Activated CD8-positive, alpha-beta T cell treated with anti-CD3 and anti-CD28 coated beads for 36 hours (primary cell): ENCODE measurements at places on chromosomes 6 and 20. TPM values are rescaled to one million over a fixed set of nuclear protein-coding genes. Genes with fewer than 3 reads are reported as not detected.

GRCh38 chr6:50185006-50185405 is 135.3 kb upstream of the DEFB112 start:
- H3K4me3 ChIP-seq, result no peak overlapping the region
- H3K27me3 ChIP-seq, result no peaks in the 10 kb centered on the region
- H3K36me3 ChIP-seq, result no peaks in the 10 kb centered on the region
- DNase-seq, result no peak
- no peak overlapping the region for H3K27ac ChIP-seq

Gene NRM
- total RNA-seq, result 21.0 TPM

DNA sequence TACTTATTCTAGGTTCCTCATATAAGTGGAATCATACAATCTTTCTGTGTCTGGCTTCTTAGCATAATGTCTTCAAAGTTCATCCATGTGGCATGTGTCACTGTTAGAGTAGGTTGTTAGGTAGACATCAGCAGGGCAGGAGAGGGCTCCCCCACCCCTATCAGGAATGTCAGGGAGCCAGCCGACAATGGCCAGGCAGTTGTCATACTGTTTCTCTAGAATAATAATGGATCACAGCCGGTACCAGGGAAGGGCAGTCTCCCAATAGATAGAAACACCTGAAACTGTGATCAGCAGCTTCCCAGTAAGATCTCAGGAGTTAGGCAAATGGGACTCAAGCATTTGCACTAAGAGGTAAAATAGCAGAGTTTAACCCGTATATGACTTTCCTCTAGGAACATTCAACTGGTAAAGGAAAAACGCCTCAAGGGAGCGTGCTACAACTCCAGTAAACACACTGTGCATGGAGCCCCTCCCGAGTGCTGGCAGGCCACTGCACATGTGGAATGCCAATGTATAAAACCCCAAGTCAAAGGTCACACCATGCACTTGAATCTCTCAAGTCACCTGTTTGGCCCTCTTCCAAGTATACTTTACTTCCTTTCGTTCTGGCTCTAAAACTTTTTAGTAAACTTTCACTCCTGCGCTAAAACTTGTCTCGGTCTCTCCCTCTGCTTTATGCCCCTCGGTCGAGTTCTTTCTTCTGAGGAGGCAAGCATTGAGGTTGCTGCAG is 29.8 kb upstream of the SIRT5 start:
- H3K27me3 ChIP-seq, result no peaks in the 10 kb centered on the region
- no peak for DNase-seq
- H3K4me1 ChIP-seq, result peaks cover 2% of the 10 kb centered on the region
- no peak overlapping the region for H3K4me3 ChIP-seq

Gene PI3
- total RNA-seq, result not detected

DNA sequence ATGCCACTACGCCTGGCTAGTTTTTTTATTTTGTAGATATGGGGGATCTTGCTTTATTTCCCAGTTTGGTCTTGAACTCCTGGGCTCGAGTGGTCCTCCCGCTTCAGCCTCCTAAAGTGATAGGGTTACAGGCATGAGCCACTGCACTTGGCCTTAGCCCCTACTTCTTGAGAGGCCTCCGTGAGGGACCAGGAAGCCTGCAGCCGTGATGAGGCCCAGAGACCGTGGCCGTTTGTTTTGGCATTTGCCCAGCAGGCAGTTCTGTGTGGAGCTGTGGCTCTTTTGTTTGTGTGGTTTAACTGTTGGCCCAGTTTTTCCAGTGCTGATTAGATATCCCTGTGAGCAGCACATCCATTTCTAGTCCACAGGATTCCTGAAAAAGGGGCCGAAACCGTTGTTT is 39.8 kb downstream of the SRSF3 start:
- no peaks in the 10 kb centered on the region for H3K36me3 ChIP-seq
- H3K4me1 ChIP-seq, result no peaks in the 10 kb centered on the region
- no peaks in the 10 kb centered on the region for H3K27me3 ChIP-seq
- DNase-seq, result no peak

DNA sequence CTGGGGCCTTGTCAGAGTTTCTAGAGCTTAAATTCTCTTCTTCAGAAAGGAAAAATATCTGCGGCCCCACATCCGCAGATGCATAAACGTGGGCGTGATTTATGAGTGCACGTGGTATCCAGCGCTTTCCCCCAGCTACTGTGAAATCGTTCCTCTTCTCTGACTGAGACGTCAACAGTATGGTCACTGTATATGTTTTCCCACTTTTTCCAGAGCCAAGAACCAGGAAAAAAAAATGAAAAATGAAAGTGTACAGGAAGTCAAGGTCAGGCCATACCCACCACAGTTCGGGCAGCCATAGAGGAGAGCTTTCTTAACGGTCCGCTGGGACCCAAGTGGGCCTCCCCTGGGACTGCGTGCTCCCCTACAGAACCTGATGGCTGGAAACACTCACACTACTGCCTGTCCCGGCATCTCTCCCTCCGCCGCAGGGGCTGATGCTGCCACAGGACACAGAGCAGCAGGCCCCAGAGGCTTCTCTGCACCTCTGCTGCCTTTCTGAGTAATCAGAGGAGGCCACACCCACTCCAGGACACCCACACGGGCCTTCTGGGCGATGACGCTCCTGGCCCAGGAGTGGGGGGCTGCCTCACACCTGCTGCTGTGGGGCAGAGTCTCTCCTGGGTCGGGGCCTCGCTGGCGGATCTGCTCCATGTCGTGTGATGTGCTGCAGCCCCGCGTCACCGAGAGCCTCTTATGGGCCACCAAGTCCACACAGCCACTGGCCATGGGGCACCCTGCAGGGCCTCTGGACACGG is 16.4 kb upstream of the STX16 start:
- H3K4me1 ChIP-seq, result peaks cover 29% of the 10 kb centered on the region
- no peaks in the 10 kb centered on the region for H3K36me3 ChIP-seq
- peak; percentile 84 for DNase-seq
- H3K27me3 ChIP-seq, result no peaks in the 10 kb centered on the region
- peak overlapping the region; percentile 96 for H3K27ac ChIP-seq
- peak overlapping the region; percentile 60 for H3K4me3 ChIP-seq

DNA sequence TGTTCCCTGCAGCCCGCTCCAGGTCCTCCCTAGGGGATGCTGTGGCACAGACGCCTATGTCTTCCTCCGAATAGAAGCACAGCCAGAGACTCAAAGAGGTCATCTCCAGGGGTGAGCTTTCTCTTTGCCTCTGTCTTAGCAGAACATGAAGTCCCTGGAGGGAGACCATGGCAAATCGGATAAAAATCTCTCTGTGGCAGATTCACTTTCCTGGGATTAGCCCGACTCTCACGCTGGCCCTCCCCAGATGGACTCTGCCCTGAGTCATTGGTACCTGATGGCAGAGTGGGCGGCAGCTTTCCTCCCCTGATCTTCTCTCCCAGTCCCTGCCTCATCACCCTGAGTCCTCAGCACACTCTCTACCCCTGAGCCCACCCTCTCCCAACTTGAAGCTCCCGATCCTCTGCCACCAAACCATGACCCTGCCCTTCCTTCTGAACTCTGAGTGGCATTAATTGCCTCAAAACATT is 58.0 kb upstream of the CCDC167 start:
- no peak for DNase-seq
- no peak overlapping the region for H3K27ac ChIP-seq
- H3K4me3 ChIP-seq, result no peak overlapping the region
- H3K4me1 ChIP-seq, result peaks cover 44% of the 10 kb centered on the region

Gene TMEM244
- total RNA-seq, result 0.54 TPM

GRCh38 chr6:51260003-51260402 is 441.3 kb downstream of the TFAP2B start:
- no peak overlapping the region for H3K4me3 ChIP-seq
- no peaks in the 10 kb centered on the region for H3K4me1 ChIP-seq
- no peaks in the 10 kb centered on the region for H3K27me3 ChIP-seq
- no peak overlapping the region for H3K27ac ChIP-seq

- peaks cover 41% of the 10 kb centered on the region for H3K4me1 ChIP-seq
- H3K27ac ChIP-seq, result no peak overlapping the region
- H3K27me3 ChIP-seq, result no peaks in the 10 kb centered on the region
Measured at GRCh38 chr6:132498638-132499037, 14.3 kb downstream of the STX7 start.

DNA sequence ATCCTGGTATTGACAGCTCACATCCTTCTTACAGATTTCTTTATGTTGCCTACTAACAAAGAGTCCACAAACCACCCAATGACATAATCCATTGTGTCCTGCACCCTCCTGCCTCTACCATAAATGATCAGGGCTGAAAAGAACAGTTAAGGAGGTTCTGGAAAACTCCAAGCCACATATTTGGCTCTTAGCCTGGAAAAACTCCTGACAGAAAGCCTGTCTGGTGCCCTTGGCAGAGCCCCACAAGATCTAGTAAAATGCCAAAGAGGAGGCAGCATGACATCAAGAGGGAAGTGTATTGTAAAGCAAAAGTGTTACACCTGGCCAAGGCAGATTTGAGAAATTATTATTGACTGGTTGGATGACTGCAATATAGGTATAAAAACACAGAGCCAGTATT is 126.4 kb upstream of the VGLL2 start:
- H3K4me3 ChIP-seq, result no peak overlapping the region
- no peak overlapping the region for H3K27ac ChIP-seq
- DNase-seq, result no peak
- H3K4me1 ChIP-seq, result no peaks in the 10 kb centered on the region
- H3K27me3 ChIP-seq, result no peaks in the 10 kb centered on the region

Gene TRIM31
- total RNA-seq, result not detected

Gene RBM24
- total RNA-seq, result not detected

DNA sequence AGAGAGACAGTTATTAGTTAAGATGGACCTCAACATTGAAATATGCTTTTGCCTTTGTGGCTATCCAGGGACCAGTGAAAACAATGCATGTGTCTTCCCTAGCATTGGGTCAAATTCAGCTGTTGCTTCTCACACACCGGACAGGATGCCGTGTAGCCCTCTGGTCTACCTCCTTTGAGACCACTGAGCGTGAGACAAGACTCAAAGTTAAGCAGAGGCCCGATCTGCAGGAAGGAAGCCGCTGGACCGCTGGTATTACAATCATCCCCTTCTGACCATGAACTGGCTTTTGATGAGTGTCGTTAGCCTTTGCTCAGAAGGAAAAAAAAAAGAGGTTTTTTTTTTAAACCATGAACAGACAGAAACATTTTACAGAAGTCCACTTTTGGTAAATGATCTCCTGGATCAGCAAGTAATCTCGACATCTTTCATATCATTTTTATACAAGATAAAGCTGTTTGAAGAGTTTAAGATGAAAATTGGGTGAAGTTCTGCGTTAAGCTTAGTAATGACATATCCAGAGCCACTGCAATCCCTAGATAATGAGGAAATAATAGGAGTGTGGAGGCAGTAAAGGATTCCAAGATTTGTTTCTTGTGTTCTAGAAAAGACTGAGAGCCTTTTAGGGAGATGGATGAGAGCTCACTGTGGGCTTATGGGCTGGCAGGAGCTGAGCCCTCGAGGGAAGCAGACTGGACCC is 622.8 kb downstream of the QKI start:
- no peak overlapping the region for H3K4me3 ChIP-seq
- H3K4me1 ChIP-seq, result no peaks in the 10 kb centered on the region
- H3K36me3 ChIP-seq, result no peaks in the 10 kb centered on the region
- H3K27me3 ChIP-seq, result no peaks in the 10 kb centered on the region
- H3K27ac ChIP-seq, result no peak overlapping the region

DNA sequence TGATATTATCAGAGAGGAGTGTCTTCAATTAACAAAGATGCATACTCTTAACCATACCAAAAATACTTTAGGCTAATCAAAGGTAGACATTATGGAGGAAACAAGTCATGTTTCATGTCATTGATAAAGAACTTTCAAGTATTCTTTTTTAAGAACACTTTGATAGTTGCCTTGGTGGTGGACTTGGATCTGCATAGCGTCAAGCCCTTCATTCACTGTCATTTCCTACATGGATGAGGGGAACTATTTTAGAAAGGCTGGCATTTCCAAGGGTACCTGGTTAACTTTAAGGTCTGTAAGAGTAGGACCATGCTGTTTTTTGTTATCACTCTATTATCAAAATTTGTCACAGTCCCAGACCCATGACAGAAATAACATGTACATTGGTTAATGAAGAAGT is 622.5 kb downstream of the PKHD1 start:
- no peak for DNase-seq
- no peak overlapping the region for H3K27ac ChIP-seq
- H3K4me3 ChIP-seq, result no peak overlapping the region
- no peaks in the 10 kb centered on the region for H3K36me3 ChIP-seq

DNA sequence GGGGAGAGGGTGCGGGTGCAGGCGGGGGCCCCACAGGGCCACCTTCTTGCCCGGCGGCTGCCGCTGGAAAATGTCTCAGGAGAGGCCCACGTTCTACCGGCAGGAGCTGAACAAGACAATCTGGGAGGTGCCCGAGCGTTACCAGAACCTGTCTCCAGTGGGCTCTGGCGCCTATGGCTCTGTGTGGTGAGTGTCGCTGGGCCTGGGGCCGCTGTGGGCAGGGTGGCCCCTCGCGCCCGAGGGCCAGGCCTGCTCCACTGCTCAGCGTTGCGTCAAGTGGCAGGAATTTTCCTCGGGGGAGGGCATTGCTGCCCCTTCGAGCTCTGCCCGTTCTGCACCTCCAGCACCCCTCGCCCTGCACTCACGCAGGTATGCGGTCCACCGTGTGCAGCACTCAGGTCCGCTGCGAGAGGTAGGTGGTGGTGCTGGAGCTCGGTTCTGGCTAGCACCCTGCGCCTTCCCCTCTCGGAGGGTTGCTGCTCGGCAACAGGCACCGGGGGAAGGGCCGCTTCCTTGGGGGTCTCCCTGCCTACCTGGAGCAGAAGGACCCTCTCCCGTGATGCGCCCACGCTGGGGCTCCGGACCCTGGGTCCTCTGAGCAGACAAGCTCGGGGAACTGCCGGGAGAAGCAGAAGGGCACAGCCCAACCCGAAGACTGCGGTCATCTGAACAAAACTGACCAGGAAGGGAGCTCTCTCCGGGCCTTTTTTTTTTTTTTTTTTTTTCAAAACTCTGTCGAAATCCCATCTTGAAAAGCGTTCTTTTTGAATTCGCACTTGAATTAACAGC is 674 bp downstream of the MAPK14 start:
- peaks cover 34% of the 10 kb centered on the region for H3K4me1 ChIP-seq
- H3K36me3 ChIP-seq, result peaks cover 14% of the 10 kb centered on the region
- peak; percentile 52 for DNase-seq
- peak overlapping the region; percentile 87 for H3K4me3 ChIP-seq

DNA sequence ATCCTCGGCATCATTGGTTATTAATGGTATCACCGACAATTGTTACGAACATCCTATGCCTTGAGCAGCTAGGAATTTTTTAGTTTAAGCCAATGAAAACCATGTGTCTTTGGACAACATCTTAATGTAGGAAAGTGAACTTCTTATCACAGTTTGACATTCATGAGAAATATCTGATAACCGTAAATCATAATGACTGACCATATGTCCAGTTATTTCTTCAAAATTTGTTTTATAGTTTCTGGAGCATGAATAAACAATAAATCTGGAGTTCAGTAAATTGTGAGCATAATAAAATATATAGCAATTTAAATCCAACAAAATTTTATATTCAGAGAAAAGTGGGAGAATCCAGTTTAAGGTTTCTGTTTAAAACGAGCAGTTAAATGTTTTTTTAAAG is 970.1 kb upstream of the ADGRB3 start:
- no peak overlapping the region for H3K27ac ChIP-seq
- H3K27me3 ChIP-seq, result no peaks in the 10 kb centered on the region
- DNase-seq, result no peak
- no peak overlapping the region for H3K4me3 ChIP-seq
- no peaks in the 10 kb centered on the region for H3K4me1 ChIP-seq
- no peaks in the 10 kb centered on the region for H3K36me3 ChIP-seq

Gene ZBTB22
- 7.5 TPM for total RNA-seq
